Midbrain (tissue), 1 donor: ENCODE measurements at places on chromosomes 11 and 22.

- no peak for DNase-seq
These were observed 25.4 kb downstream of the NEU3 start for GRCh38 chr11:75014129-75014528.

GRCh38 chr11:8820401-8820800, 90.6 kb upstream of the AKIP1 start:
- DNase-seq: no peak

DNA sequence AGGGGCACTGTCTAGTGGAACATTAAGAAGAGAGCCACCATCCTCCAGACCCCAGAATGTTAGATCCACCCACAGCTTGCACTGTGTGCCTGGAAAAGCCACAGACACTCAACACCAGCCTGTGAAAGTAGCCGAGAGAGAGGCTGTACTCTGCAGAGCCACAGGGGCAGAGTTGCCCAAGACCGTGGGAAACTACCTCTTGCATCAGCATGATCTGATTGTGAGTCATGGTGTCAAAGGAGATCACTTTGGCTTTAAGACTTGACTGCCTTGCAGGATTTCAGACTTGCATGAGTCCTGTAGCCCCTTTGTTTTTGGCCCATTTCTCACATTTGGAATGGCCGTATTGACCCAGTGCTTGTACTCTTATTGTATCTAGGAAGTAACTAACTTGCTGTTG, 115.9 kb upstream of the CCDC179 start:
- DNase-seq: no peak

- DNase-seq: no peak
These were observed 347.2 kb upstream of the B3GAT1 start for GRCh38 chr11:134759274-134759673.

GRCh38 chr11:126254819-126255218, 13.9 kb downstream of the SRPRA start:
- no peak for DNase-seq

GRCh38 chr11:90803366-90803765, 580.5 kb upstream of the CHORDC1 start:
- DNase-seq: no peak

DNA sequence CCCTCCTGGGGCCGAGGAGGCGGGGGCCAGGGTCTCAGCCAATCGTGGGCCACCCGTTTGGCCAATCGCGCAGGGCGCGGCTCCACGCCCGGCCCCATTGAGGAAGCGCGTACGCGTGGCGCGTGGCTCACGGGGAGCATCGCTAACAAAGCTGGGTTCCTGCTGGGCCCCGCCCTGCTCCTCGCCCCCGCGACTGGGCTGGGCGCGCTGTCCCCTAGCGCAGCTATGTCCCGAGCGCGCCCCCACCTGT, 614 bp upstream of the ASCL2 start:
- DNase-seq: no peak

GRCh38 chr22:50361222-50361621, 18.1 kb downstream of the PPP6R2 start:
- DNase-seq: no peak

GRCh38 chr11:44764583-44764982, 37.8 kb downstream of the TSPAN18 start:
- no peak for DNase-seq

GRCh38 chr11:45834298-45834756, 12.9 kb upstream of the CRY2 start:
- DNase-seq: no peak

GRCh38 chr11:101792814-101793213, 122.0 kb upstream of the CEP126 start:
- no peak for DNase-seq

- DNase-seq: no peak
These were observed 85.2 kb downstream of the GALNT18 start for GRCh38 chr11:11536650-11537049.

DNA sequence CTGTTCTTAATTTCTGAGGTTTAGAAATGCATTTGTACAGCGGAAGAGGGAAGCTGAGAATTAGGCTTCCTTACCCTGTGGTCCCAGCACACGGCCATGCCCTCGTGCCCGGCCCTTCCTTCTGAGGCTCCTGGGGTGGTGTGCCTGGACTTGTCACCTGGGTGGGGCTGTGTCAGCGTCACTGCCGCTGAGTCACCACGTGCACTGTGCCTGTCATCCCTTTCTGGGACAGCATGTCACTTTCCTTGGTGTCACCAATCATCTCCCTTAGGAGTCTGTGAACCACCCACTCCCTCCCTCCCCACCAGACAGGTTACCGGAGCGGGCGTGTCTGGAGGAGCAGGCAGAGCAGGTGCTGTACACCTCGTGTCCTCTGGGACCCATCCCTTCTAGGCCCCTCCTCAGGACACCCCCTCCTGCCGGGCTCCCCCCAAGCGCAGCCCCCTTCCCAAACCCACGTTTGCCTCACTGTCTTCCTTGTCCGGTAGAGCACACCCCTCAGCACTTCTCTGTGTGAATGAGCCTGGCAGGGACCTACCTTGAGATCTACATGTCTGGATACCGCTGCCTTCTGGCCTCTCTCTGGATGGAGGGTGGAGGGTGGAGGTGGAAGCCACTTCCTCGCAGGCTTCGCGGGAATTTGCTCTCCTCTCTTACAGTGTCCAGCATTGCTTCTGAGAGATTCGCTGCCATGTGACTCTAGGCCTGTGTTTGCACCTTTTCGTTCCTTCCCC, 367.6 kb downstream of the TBC1D22A start:
- no peak for DNase-seq

DNA sequence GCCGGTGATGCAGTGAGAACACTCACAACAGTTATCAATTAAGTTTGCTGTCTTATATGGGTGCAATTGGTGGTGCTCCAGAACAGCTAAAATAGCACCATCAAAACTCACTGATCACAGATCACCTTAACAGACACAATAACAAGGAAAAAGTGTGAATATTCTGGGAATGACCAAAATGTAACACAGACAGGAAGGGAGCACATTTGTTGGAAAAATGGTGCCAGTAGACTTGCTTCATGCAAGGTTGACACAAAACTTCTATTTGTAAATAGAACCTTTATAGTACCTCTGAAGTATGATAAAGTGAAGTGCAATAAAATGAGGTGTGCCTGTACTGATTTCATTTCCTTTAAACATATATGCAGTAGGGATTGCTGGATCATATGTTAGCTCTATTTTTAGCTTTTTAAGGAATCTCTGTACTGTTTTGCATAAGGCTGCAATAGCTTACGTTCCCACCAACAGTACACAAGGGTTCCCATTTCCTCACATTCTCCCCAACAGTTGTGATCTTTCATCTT, 56.7 kb upstream of the GLYATL1B start:
- no peak for DNase-seq

DNA sequence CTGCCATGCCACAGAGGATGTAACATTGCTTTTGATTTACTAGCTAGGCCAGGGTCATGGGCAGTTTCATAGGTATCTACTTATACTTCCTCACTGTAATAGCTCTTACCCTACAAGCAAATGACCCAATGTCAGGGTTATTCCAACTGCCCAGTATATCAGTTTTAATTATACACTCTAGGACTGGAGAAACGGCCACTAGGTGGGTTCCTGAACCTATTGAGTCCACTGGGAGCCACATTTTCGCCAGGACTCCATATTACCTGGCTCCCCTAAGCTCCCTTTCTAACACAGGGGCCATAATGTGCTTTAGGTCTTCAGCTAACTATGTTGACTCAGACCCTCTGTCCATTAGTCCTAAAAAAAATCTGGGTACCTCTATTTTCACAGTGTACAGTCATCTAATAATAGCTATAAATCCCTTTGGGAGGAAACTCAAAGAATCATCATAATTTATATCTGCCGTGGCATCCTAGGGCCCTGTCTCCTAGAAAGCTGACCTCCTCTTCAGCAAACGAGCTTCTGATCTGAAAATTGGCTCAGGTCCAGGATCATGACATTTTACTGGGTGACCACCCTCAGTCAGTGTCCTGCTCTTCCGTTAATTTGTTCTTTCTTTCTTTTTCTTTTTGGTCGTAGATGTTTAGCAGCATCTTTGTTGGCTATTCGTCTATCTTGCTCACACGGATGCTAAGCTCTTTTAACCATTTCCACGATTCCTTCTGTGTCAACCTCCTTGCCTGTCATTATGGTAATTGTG, 244.3 kb downstream of the FAM76B start:
- DNase-seq: no peak

- peak; percentile 54 for DNase-seq
These were observed 6.5 kb downstream of the MN1 start for GRCh38 chr22:27795053-27795452.

DNA sequence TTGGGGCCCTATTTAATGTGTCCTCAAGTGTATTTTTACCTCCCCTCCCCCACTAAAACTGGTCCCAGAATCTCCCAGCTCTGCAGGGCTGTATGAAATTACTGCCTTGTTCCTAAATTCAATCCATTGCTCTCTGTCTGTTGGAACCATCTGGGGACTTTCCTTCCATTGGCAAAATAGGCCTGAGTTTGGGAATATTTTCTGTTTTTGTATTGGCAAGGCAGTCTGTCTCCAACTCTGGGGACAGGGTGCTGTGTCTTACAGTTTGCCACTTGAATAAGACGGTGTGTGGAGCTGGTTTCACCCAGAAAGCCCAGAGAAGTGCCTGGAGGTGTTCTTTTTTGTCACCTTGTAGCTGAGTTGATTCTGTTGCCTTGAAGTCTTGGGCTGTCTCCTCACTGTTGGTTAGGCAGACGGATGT, 1.3 kb downstream of the PACS1 start:
- DNase-seq: no peak

GRCh38 chr11:59187587-59187986, 15.7 kb downstream of the DTX4 start:
- no peak for DNase-seq

DNA sequence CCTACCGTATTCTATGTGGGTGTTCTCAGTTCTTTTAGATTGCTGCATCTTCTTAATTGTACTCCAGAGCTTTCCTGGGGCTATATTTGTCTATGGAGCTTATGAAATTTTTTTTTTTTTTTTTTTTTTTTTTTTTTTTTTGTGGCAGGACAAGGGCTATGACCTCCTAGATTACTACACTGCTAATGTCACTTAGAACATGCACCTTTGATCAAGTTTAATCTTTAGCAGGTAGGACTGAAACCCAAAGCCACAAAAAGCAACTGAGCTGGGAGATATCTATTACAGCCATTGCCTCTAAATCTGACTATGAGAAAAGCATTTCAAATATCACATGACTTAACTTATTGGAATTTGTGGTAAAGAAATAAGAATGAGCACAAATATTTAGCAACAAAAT, 21.7 kb upstream of the ABTB2 start:
- DNase-seq: no peak

DNA sequence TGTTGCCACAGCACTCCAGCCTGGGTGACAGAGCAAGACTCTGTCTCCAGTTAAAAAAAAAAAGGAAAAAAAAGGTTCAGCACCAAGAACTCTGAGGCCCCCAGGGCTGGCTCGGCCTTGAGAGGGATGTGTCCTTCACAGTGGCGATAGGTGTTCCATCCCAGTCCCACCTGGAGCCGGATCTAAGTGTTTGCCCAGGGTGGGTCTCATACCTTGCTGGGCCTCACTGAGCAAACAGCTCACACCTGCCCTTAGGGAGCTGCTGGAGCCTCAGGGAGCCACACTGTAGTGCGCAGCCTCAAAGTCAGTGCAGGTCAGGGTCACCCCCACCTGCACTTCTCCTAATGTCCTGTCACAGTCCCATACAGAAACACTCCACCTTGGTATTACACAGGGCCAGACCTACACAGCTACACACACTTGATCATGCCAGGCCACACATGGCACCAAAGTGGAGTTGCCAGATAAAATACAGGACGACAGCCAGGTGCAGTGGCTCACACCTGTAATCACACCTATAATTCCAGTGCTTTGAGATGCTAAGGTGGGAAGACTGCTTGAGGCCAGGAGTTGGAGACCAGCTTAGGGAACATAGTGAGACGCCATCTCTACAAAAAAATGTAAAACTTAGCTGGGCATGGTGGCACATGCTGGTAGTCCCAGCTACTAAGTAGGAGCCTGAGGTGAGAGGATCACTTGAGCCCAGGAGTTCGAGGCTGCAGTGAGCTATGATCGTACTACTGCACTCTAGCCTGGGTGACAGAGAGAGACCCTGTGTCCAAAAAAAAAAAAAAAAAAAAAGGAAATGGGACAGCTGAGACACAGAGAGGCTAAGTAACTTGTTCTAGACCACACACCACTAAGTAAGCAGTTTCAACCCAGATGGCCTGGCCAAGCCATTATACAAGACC, 7.3 kb downstream of the STARD10 start:
- no peak for DNase-seq

GRCh38 chr11:117410861-117411710, 83.4 kb downstream of the CEP164 start:
- DNase-seq: no peak

GRCh38 chr22:31818481-31819392, 64.9 kb downstream of the DEPDC5 start:
- no peak for DNase-seq

DNA sequence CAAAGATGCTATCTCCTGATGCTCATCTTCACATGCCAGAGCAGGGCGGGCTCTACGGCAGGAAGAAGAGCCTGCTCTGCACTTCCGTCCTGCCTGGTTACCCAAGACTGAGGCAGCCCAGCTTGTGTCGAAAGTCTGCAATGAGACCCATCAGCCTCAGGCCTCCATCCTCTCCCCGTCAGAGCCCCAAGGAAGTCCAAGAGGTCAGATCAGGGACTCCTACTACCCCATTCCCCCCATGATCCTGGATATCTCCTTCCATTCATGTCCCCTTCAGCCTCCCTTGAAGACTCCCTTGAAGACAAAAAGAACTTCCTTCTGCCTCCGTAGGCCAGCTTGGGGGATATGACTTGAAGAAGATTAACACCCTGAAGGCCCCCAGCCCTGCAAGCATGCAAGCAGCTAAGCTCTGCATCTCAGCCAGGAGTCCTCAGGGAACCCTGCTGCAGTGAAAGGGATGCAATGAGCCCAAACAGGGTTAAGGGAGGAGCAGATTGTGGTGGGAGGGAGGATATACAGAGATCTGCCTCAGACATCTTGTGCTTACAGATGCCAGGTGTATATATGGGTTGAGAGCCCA, 85.6 kb downstream of the TRIM29 start:
- DNase-seq: no peak

GRCh38 chr11:84588131-84588829, 1038.9 kb downstream of the DLG2 start:
- DNase-seq: no peak

DNA sequence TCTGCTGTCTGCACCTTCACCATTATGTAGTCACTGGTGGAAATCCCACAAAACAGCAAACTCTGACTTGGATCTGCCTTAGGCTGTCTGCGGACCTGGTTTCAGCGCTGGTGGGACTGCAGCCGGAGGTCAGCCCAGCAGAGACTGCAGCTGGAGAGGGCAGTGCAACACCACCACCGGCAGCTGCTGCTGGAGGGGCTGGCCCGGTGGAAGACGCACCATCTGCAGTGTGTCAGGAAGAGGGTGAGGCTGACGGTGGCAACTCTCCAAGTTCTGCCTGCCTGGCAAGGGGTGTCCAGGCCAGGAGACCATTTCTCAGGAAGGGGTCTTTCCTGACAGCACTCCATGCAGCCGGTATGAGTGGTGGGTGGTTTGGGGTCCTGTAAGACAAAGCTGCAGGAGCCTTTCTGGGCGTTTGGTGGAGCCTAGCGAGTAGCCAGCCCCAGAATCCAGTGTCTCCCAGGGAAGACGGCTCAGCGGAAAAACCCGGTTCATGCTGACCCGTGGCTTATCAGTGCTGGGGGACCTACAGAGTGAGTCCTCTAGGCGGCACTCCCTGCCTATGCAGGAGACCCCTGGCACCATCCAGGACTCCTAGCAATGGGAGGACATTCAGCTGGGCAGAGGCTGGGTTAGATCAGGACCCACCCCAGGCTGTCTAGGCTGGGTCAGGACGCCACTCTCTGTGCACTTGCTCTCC, 50.8 kb downstream of the PISD start:
- DNase-seq: no peak
